BE2C (cell line): ENCODE measurements at places on chromosomes 16 and 17.

DNA sequence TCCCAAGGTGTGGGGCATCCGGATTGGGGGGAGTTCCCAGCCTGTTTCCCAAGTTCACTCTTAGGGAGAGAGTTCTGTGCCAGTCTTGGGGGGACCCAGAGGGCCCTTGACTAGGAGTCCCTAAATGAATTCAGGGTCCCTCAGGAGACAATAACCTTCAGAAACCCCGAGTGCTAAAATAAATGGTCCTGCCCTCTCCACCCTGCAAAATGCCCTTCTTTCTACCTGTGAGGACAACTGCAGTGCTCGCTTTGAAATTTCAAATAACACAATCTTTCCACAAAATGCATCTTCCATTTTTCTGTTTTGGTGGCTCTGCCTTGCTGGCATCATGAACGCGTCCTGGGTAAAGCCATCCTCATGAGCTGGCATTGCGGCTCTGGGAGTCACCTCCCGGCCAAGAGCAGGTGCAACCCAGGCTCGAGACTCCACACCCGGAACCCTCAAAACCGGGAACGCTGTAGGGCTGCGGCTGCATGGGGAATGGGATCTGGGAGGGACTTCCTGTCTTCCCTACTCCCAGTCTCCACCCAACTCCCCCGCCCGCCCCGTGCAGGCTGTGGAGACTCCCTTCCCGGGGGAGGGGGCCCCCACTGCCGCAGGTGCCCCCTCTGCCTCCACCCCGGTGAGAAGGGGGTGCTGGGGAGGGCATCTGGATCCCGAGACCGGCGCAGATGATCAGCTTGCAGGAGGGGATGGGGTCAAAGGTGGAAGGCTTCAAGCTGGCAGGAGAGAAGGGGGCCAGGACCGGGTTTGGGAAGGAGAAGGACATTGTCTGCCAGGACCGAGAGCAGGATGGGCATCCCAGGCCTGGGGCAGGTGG is at the start of gene ZNF205:
Gene ZNF205, plus strand, starts transcription at position 529 of the 823 bp plus-strand sequence. CDS start 845 bp downstream, outside the sequence.
- peak; percentile 82 for DNase-seq

DNA sequence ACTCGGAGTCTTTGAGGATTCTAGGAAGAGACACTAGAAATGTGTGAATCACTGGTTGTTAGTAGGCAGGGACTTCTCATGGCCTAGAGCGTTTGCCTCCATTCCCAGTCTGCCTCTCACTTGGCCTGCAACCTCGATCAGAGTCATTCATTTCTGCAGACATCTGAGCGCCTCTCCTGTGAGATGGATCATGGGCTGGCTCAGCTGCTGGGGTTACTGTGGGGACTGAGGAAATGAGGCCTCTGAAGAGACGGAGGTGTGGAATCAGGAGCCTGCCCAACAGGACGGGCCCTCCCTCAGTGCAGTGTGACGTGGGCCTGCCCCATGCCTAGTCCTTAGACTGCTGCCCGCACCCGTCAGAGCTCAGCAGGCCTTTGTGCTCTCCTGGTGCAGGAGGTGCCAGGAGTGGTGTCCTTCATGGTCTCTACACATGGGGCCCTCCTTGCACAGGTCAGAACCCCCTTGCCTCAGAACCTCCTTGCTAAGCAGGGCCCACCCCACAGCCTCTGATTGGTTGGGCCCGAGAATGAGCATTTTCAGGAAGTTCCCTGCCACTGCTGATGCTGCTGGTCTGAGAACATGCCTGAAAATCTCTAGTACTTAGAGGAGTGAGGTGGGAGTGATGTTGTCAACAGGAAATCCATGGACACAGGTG is 99.4 kb downstream of the NPIPB11 start:
- DNase-seq, result no peak

GRCh38 chr17:64679710-64680216 is 17.7 kb upstream of the SMURF2 start:
- DNase-seq, result no peak

GRCh38 chr17:75475851-75476250 is 19.4 kb downstream of the TMEM94 start:
- no peak for DNase-seq

DNA sequence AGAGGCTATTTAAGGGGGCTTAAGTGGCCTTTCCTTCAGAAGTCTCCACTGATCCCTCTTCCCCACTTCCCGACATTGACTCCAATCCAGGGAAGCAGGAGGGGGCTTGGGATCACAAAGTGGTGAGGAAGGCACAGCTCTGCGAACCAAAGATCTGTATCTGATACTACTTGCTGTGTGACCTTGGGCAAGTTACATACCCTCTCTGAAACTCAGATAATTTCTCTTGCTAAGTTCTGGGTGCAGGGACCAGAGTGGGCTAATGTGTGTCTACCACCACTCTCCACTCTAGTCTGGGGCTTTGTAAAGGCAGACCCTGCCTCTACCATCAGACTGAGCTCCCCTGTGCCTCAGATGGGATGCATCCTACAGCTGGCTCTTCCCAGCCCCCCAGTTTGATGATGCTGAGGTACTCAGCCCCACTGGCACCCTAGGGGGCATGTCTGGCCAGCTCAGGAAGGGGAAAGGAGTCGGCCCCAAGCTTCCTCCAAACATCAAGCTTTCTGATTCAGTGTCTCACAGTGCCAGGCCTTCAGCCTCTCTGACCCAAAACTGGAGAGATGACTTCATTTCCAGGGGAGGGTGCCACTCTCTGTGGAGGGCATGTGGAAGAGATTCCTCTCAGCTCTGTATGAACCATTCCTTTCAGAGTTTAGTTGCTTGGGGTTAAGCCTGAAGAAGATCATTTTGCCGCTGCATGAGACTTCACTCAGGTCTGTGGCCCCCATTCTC is 10.9 kb downstream of the DLX4 start:
- DNase-seq, result no peak

DNA sequence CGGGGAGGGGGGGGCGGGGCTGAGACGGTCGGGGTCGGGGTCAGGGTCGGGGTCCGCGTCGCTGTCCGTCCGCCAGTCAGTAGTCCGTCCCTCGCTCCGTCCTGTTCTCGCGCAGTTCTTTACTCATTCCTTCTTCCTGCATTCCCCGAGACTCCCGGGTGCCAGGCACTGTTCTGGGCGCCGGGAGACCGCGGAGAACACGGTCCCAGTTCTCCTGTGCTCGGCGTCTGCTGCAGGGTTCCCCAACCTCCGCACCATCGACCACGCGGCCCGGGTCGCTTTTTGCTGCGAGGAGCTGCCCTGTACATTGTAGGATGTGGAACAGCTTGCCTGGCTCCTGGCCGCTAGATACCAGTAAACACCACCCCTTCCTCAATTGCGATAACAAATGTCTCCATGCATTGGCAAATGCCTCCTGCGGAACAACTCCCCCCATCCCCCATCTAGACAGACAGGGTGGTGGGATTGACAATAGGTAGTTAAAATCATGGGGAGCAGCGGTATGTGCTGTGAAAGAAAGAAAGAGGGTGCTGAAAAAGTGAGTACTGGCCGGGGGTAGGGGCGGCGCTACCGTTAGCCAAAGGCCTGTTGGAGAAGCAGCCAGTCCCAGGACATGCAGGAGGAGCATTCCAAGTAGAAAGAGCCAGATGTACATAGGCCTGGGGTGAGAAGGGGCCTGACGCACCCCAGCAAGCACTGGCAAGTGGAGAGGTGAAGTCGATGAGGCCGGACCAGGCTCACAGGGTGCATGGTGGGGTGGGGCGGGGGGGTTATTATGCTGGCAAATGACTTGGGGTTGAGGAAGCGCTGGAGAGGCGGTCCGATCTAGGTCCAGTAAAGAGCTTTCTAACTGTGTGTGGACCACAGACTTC is 631 bp downstream of the TRAF7 start:
- DNase-seq, result no peak

DNA sequence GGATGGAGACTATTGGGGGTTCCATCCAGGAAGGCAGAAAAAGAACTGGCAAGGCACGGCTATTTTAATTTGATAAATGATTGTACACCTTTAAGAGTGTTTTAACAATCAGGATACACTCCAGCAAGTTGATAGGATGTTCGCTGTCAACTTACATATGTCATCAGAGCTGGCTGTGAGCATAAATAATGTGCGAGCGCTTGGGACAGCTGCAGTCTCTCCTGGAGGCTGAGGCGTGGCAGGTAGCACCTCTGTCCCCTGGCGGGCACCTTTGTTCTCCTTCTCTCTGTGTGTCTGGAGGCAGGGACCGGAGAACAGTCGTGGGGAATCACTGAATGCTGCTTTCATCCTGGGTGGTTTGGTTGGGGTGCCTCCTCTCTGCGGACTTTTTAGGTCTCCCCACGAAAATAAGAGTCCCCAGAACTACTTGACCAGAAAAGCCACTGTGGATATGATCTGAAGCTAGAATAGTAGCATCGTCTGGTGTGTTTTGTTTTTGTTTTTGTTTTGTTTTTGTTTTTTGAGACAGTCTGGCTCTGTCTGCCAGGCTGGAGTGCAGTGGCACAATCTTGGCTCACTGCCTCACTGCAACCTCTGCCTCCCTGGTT is 9.4 kb downstream of the BAHCC1 start:
- DNase-seq, result no peak

GRCh38 chr16:619476-620100 is 11.2 kb upstream of the WFIKKN1 start:
- no peak for DNase-seq

- no peak for DNase-seq
Measured at GRCh38 chr17:73890831-73891405, 246.7 kb upstream of the SDK2 start.
